ENCODE measurements at places on chromosomes 12 and 14.

DNA sequence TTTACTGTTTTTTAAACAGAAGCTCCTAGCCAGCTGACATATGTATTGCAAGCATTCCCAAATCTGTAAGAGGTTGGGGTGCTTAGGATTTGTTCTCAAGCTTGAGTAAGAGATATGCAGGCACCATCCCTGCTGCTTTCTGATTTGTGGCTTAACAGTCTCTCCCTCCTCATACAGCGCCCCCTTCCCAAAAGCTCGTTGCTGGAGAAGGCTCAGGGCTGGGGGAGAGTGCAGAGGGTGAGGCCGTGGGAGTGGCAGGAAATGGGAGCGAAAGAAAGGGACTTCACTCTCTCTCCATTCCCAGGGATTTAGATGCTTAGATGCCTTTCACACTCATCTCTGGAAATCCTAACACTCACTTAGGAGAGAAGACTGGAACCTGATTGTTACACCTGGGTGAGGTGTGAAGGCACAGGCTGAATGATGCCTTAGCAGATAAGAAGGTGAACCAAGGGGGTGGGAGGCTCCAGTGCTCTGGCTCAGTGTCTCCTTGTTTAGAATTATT lies 172.0 kb downstream of the C12orf75 start:
- DNase-seq, result no peak

DNA sequence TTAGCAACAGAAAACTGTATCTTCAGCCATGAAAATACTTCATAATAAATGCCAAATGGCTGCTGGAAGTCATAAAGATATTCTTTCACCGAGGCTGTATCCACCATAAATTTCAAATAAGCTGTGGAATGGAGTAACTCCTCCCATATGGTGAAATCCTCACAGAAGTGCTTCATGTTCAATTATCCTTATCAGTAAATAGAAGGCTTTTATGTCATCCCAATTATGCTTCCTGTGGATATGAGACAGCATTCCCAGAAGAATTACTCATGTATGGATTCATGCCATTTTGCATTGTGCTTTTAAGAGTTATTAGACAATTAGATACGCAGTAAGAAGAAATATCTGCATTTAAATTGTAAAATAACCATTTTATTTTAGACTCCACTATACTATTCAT lies 99.0 kb downstream of the RTN1 start:
- DNase-seq, result peak; percentile 88

DNA sequence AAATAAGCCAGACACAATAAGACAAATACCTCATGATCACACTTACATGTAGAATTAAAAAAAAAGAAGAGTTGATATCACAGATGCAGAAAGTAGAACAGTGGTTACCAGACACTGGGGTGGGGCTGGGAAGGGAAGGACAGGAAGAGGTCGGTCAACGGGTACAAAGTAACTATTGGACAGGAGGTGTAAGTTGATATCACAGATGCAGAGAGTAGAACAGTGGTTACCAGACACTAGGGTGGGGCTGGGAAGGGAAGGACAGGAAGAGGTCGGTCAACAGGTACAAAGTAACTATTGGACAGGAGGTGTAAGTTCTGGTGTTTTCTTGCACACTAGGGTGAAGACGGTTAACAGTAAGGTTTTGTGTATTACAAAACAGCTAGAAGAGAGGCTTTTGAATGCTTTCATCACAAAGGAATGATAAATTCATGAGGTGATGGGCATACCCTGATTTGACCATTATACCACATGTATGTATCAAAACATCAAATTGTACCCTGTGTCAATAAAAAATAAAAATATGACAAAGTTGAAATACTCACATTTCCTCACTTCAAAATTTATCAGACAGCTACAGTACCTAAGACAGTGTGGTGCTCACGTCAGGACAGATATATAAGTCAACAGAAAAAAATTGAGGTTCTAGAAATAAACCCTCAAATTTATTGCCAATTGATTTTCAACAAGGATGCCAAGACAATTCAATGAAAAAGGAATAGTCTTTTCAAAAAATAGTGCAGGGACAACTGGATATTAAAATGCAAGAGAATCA lies 32.8 kb downstream of the GALC start:
- no peak for DNase-seq

DNA sequence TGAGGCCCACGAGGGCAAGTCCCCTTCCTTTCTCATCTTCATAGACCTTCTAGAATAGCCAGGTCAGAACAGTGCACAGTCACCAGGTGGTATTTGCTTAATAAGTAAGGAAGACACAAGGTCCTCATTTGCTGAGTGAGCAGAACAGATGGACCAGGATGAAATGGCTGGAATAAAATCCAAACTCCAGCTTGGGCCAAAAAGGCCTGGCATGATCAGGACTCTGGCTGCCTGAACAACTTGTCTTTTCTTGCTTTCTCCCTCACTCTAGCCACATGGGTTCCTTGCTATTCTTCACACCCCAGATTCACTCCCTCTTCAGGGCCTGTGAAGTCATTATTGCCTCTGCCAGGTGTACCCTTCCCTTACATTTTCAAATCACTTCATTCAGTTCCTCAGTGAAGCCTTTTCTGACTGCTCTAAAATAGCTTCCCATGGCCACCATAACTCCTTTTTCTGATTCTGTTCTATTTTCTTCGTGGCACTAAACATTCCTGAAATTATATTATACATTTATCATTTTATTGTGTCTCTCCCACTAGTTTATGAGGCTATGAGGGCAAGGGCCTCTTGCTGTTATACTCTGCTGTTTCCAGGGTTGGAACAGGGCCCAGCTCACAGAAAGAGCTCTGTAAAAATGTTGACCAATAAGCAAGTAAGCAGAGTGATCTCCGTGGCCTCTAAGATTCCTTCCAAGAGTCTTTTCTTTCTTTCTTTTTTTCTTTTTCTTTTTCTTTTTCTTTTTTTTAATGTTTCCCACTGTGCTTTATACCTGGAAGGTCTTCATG lies 150.8 kb downstream of the TTC8 start:
- DNase-seq, result no peak

Data from A673 (cell line).